Stimulated activated CD4-positive, alpha-beta T cell treated with anti-CD3 and anti-CD28 coated beads, TNF-alpha, amount 100 ng/mL, for 24 hours (primary cell): ENCODE measurements at places on chromosomes 2 and 18.

- no peak for DNase-seq
Observed at GRCh38 chr2:55902971-55903370, 20.6 kb downstream of the EFEMP1 start.

DNA sequence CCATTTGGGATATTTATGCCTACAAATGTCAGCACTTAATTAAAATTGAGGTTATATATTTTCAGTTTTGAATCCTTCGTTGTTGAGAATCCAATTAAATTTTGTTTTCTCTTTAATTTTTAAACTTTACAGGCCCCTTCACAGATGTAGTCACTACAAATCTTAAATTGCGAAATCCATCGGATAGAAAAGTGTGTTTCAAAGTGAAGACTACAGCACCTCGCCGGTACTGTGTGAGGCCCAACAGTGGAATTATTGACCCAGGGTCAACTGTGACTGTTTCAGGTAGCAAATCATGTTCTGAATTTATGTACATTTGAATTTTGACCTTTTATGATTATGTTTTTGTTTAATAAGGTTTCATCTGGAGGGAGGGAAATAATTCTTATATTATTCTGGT, 17.9 kb downstream of the VAPA start:
- DNase-seq: no peak

- DNase-seq: peak; percentile 18
Observed at GRCh38 chr2:104938231-104938941, 84.5 kb downstream of the POU3F3 start.

DNA sequence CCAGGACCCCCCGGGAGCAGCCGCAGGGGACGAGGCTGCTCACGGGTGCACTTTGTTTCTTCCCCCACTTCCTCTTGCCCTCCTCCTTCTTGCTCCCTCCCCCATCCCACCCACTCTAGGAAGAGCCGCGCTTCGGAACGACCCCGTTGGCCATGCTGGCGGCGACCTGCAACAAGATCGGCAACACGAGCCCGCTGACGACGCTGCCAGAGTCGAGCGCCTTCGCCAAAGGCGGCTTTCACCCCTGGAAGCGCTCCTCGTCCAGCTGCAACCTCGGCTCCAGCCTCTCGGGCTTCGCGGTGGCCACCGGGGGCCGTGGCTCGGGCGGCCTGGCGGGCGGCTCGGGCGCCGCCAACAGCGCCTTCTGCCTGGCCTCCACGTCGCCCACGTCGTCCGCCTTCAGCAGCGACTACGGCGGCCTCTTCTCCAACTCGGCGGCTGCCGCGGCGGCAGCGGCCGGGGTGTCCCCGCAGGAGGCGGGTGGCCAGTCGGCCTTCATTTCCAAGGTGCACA, 1.3 kb downstream of the SP9 start:
- DNase-seq: no peak

DNA sequence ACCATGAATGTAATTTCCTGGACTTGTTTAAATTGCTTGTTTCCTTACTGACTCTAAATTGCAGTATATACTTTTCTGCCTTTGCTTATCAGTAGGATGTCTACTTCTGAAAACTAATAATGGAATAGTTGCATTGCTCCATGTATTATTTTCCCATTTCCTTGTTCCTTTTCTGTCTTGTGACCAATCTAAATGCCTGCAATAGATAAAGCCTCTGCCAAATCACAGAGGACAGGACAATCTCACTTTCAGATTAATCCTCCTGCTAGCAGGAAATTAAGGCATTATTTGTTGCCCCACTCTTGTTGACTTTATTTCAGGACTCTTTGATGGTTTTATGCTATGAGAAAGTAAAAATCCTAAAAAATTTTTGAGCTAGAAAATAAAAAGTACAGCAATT, 4.7 kb upstream of the ESCO1 start:
- DNase-seq: no peak

- DNase-seq: no peak
Observed at GRCh38 chr2:137675584-137676327, 288.5 kb upstream of the HNMT start.

- no peak for DNase-seq
Observed at GRCh38 chr2:237310515-237311114, 103.3 kb downstream of the COL6A3 start.

DNA sequence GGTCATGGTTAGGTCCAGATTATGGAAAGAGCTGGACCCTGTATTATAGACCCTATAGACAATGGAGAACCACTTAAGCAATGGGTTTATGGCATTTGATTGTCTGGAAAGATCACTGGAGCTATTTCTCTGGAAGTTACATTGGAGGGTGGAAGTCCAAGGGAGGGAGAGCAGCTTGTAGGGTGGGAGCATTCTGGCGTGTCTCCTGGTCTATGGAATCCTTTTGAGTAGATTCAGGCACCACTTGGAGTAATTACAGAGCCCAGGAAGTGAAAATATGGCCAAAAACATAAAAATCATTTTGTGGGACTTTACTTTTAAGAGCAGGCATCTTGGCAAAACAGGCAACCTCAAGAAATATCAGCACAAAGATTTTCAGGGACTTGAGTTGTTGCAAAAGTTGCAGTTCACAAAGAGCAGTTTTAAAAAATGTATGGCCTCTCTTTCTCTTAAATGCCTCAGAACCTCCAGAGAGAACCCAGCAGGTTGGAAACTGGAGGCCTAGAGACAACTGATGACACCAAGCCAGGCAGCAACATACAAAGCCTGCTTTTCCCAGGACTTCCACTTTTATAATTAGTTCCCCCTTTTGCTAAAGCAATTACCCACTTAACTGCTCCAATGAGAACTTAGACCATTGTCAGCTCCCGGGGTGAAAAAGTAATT, 331.0 kb downstream of the MYCN start:
- DNase-seq: no peak

- no peak for DNase-seq
Observed at GRCh38 chr18:40233931-40234616, 1721.0 kb upstream of the PIK3C3 start.

- DNase-seq: no peak
Observed at GRCh38 chr2:15729709-15730544, 138.3 kb downstream of the DDX1 start.

GRCh38 chr2:118177884-118178283, 89.6 kb downstream of the INSIG2 start:
- DNase-seq: no peak

DNA sequence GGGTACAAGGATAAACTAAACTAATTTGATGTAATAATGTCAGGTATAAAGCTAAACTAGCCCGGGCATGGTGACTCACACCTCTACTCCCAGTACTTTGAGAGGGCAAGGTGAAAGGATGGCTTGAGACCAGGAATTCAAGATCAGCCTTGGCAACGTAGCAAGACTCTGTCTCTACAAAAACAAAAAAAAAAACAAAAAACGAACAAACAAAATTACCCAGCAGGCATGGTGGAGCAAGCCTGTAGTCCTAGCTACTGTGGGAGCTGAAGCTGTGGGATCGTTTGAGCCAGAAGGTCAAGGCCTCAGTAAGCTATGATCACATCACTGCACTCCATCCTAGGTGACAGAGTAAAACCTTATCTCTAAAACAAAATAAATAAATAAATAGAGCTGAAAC, 131.8 kb upstream of the KYNU start:
- no peak for DNase-seq

GRCh38 chr2:156017341-156017885, 315.1 kb downstream of the NR4A2 start:
- no peak for DNase-seq

DNA sequence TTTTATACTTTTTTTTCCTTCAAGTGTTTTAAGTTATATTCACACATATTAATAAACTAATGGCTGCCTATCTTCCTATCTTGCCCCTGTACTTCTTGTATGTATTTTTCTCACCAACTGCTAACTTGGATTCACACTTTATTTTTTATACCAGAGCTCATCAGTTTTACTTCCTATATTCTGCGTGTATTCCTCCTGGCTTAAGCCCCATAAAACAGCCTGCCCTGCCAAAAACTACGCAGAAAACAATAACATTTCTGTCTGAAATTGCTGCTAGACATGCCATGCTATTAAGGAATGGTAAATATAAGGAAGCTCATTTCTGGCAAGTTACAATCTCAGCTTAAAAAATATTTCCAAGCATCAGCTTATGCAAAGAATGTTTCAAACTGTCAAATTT, 172.3 kb downstream of the UBE2E3 start:
- DNase-seq: no peak

DNA sequence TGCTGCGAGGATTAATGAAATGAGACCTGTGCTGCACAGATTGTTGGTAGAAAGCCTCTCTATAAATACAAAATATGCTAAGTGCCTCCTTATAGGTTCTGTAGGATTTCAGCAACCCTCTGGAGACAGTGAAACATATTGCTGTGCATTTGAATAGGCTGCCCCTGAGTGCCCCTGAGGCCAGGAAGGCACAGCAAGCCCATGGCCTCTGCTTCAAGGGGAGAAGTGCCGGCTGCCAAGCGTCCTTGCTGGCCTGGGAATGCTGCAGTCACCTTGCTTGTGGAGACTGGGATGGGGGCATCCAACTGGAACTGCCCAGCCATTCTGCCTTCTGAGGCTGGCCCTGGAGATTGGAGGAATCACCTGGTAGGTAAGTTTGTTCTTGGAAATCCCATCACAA, 397.2 kb upstream of the SMIM21 start:
- DNase-seq: no peak

- no peak for DNase-seq
Observed at GRCh38 chr2:211673133-211673905, 865.3 kb downstream of the ERBB4 start.

GRCh38 chr2:220662431-220662830, 909.7 kb downstream of the EPHA4 start:
- no peak for DNase-seq

- DNase-seq: peak; percentile 57
Observed at GRCh38 chr2:70089220-70089982, 2.1 kb downstream of the PCBP1 start.

- DNase-seq: no peak
Observed at GRCh38 chr2:8548619-8549150, 133.2 kb upstream of the ID2 start.

- no peak for DNase-seq
Observed at GRCh38 chr2:64899081-64899865, 89.9 kb upstream of the SLC1A4 start.

DNA sequence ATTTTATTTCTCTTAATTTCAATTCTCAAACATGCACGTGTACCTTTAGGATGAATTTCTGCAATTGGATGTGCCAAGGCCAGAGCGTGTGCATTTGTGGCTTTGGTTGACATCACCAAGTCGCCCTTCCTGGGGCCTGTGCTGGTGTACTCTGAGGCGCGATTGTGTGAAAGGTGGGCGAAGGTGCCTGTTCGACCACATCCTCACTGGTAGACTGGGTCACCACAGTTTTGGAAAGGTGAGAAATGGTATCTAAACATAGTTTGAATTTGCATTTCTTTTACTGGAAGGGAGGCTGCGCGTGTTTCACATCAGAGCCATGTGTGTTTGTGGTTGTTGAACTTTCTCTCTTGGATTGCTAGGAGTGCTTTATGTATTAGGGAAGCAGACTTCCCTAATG, 89.8 kb downstream of the LDLRAD4 start:
- no peak for DNase-seq

- no peak for DNase-seq
Observed at GRCh38 chr2:64036034-64036705, 16.9 kb upstream of the VPS54 start.

DNA sequence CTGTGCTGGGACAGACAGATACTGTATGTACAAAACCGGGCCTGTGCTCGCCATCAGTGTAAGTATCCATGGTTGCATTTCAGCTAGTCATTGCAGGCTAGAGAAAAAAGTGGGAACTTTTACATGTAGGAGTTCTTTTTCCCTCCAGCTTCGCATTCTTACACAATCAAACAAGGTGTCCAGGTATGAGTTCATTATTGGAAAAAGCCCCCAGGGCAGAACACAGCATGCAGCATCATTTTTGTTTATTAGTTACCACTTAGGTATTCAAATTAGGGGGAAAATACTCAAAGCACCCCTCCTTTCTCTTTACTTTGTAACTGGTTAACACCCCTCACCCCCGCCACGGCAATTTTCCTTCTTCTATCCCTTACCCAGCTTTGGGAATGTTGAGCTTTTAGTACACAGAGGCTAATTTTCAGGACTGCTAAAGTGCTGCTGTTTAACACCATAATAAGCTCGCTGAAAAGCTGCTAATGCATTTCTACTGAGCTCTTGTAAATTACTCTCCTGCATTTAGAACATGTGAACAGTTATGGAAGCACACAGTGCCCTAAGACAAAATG, 13.6 kb downstream of the UPP2 start:
- no peak for DNase-seq

- DNase-seq: no peak
Observed at GRCh38 chr2:12389344-12390045, 327.2 kb upstream of the TRIB2 start.

DNA sequence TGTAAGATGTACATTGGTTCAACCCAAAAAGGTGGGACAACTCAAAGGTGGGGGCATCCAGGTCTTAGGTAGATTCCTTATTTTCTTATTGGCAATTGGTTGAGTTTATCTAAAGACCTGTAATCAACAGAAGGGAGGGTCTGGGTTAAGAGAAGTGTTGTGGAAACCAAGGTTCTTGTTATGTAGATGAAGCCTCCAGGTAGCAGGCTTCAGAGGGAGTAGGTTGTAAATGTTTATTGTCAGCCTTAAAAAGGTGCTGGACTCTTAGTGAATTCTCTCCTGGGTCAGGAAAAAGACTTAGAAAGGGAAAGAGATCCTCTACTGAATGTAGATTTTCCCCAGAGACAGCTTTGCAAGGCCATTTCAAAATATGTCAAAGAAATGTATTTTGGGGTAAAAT, 125.3 kb upstream of the NDUFV2 start:
- no peak for DNase-seq

GRCh38 chr2:157262248-157262647, 4.7 kb downstream of the GALNT5 start:
- DNase-seq: no peak

- peak; percentile 30 for DNase-seq
Observed at GRCh38 chr2:100580367-100581276, 17.8 kb downstream of the PDCL3 start.

- no peak for DNase-seq
Observed at GRCh38 chr2:240220371-240220770, 79.9 kb upstream of the OTOS start.

GRCh38 chr2:239098288-239098970, 250.5 kb downstream of the TWIST2 start:
- no peak for DNase-seq

DNA sequence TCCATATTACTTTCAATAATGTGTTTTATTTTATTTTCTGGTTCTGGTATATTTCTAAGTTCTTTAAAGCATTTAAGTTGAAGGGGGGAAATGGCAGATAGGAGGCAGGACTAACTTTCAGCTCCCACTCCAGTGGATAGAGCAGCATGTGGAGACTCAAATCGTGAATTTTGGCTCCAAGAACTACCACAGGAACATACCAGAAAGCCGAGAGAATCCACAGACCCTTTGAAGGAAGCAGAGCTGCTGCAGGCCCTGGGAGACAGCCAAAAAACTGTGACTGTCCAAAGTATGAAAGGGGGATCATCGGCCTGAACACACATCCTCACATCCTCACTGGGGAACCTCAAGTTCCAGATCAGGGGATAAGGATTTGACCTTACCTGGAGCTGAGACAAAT, 207.6 kb upstream of the VWC2L start:
- DNase-seq: no peak
